ENCODE measurements at places on chromosomes 7 and 10. TPM values are rescaled to one million over a fixed set of nuclear protein-coding genes. Genes with fewer than 3 reads are reported as not detected.

C7orf57 gene
- not detected for total RNA-seq

SAMD9 gene
- 24.4 TPM for total RNA-seq

- no peak overlapping the region for H3K4me3 ChIP-seq
- no peaks in the 10 kb centered on the region for H3K27me3 ChIP-seq
- no peak overlapping the region for H3K27ac ChIP-seq
- H3K36me3 ChIP-seq = no peaks in the 10 kb centered on the region
Measured at GRCh38 chr7:34425194-34425593, 232.8 kb upstream of the NPSR1 start.

DNA sequence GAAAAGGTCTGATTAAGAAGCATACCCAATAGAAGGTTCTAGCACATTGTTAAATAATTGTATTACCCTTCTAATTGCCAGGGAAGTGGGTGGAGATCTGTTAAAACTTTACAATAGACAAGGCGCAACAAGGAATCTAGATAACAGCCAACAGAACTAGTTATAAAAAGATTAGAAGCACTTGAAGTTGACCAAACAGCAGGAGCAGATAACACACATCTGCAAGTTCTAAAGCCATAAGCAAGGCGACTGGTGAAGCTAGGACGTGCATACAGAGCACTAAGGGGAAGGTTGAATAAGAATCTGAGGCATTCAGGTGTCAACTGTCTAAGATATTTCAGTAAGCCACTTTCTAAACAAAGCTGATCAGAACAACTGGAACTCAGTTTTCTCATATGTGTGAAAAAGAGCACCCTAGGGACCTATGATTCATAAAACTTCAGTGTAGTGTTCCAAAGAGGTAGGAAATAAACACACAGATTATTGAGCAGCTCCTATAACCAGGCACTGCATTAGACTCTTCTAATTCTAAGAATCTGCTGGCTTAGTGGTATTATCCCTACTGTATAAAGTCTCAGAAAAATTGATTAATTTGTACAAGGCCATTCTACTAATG is 111.2 kb downstream of the SAMD9 start:
- H3K4me3 ChIP-seq = no peak overlapping the region
- DNase-seq = no peak
- peaks cover 5% of the 10 kb centered on the region for H3K27me3 ChIP-seq
- no peak overlapping the region for H3K27ac ChIP-seq
- H3K4me1 ChIP-seq = no peaks in the 10 kb centered on the region

EPO gene
- not detected for total RNA-seq

ADGRA1 gene
- total RNA-seq = not detected

DNA sequence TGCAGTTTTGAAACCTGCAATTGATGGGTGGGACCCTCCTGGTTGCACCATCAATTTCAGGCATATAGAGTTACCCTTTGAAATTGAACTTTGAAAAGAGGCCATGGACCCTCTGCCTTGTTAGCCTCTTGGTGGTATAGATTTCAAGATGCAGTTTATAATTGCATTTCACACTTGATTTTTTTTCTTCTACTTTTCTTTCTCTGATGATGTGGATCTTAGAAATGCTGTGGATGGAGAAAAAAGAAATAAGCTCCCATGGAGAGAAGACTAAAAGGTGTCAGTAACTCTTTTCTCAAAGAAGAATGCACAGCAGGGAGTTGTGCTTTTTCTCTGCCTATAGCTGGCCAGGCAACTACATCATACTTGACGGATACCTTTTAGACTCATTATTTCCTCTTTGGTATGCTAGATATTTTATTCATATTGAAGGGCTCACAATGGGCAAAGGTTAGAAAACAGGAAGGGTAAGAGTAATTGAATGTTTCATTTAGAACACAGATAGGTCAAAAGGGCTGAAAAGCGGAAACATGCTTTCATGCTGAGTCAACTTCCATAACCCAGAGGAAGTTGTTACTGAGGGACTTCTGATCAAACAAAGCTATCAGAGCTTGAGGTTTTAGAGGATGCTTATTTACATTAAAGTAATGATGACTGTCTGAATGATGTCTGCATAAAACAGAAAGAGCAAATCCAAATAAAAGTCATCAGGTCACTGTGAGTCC is 773.2 kb upstream of the LRRN3 start:
- no peak overlapping the region for H3K4me3 ChIP-seq
- H3K27me3 ChIP-seq = no peaks in the 10 kb centered on the region
- DNase-seq = no peak
- H3K27ac ChIP-seq = no peak overlapping the region

FKBP6 gene
- not detected for total RNA-seq

- no peak overlapping the region for H3K4me3 ChIP-seq
- no peaks in the 10 kb centered on the region for H3K36me3 ChIP-seq
- H3K27ac ChIP-seq = no peak overlapping the region
Measured at GRCh38 chr7:96596120-96596826, 113.4 kb downstream of the SEM1 start.
